ENCODE measurements at places on chromosomes 5 and 9.

DNA sequence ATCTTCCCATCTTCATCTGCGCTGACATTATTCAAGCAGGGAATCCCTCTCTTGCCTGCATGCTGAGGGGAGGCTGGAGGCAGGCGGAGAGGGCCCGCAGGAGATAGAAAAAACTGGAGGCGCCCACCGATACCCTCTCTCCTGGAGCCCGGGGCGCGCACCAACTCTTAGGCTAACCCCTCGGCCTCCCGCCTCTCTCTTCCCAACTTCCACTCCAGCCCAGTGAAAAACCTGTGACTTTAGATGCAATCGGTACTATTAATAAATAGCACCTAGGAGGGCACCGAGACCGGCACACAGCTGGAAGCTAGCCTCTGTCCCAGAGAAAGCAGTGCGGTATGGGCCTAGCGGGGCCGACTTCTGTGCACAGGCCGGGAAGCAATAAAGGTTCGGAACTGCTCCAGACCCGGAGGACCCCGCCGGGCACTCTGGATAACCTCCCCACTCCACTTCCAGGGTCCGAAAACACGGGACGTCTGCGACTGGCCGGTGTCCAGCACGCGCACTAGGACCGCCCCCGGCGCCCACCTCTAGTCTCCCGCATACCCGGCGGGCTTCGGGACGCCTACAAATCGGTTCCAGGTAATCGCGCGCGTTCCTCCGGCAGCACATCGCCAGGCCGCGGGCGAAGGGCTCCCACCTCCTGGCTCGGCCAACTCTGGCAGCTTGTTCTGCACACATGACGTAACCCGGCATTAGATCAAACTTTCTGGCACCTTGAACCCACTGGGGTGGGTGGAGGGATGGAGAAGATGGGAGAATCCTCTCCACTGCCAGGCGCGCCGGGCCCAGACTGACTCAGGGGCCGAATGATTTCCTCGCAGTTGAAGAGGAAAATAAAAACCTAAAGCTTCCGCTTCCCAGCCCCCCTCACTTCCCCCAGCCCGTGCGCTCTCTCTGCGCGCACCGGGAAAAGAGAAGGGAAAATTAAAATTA, 1.4 kb downstream of the EFNA5 start:
- DNase-seq = peak; percentile 36

DNA sequence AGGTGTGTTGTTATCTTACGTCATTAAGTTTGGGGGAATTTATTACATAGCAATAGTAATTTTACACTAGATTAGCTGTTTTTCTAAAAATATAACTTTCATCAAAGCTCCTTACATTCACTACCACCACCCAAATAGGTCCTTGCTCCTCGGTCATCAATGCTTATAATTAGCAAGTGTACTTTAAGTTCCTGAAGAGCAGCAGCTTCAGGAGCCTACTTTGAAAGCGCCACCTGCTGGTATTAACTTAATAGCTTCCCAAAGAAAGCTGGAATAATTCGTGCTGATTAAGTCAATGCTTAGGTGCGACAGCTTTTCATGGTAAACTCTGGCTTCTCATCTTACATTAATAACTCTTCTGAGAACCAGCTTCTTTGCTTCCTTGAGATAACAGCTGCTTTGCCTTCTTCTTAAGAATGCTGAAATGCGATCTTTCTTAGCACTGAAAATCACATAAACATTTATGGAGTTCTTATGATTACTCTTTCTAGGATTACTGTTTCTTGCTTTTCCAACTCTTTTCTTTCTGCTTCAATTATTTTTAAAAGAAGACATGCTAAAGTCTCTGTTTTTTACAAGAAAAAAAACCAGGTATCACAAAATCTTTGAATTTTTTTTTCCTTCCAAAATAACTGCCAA, 10.0 kb upstream of the C5 start:
- no peak for DNase-seq

GRCh38 chr9:8680658-8681057, 881.1 kb upstream of the DMAC1 start:
- DNase-seq = no peak

- no peak for DNase-seq
Observed at GRCh38 chr5:16695779-16696178, 79.0 kb upstream of the RETREG1 start.

- DNase-seq = peak; percentile 83
Observed at GRCh38 chr9:35603506-35603985, 1.5 kb upstream of the TESK1 start.

DNA sequence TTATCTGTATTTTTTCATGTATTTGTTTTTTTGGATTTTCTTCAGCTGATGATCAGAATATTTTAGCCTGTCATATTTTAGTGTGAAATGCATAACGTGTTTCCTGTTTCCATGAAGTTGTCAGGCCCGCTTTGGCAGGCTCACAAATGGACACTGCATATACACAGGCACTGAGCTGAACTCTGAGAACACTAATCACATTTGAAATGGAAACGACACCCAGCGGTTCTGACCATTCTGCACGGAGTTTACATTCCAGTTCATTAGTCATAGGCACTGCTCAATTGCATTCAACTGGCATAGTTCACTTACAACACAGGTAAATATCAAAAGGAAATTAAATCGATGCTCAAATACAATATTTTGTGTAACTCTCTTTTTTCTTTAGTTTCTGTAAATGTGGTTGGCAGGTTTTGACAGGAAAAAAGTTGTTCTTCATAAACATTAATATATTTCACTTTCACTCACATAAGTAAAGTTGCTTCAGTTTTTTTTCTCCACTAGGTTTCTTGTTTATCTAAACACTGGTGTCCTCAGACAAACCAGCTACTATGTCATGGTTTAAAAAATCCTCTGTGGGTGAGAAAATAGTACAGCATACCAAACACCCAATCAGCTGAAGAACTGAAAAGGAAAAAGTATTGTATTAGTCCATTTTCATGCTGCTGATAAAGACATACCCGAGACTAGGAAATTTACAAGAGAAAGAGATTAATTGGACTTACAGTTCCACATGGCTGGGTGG, 559.0 kb upstream of the DAP start:
- no peak for DNase-seq

DNA sequence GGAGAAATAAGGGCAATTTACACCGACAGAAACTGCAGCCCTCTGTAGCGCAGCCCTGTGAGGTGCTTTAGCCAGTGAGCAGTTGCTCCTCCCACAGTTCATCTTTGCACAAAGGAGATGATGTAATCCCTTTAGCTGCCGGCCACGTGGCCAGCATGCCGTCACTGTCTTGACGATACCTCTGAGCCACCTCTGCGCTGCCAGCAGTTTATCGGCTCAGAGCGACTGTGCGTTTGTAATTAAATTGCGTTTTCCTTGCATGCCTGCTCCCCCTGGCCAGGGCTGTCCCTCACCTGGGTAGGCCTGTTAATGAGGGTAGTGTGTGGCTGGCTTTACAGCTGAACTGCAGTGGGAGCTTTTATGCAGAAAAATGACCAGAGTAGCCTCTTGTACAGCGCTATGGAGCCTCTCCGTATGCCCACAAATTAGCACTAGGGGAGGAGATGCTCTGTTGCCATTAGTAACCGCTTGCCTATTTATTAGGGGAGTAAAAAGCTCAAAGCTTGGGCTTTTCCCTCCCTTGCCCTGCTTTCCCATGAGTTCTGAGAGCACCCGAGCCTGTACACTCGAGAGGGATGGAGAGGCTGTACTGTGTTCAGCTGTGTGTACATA, 107.0 kb downstream of the TRIO start:
- peak; percentile 84 for DNase-seq

DNA sequence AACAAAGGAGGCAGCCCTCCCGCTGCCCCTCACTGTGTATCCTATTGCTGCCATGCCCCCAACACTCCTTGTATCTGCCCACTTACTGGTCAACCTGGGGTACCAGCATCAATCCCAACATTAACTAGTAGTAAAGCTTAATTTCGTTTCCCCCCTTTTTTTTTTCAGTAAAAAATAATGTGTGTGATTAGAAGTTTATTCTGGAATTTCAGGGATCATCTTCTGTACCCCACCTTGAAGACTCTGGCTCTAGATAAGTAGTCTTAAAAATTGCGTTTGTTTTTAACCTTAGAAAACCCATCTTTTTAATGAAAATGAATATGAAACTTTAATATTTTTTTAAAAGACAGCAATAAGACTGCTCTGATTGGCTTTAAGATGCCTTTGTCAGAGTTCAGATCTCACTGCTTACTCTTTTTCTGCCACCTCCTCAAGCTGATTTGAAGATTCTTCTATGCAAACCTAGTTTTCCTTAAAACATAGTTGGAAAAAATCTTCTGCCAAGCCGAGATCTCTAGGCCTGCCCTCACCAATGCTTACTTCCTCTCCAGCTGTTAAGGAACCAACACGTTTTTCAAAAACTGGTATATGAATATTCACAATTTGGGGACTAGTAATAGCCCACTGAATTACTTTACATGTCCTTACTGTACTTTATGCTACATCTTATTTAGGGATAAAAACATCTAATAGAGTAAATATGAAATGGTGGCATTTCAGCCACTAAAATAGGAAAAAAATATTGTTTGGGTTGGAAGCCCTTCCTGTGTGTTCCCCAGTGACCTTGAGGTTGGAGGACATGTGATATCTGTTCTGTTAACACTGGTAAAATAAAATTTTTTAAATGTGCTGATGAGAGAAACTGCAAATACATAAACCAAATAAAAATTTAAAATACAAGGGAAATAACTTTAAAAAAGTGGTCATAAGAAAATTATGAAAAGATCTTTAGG, 4.0 kb upstream of the RHOBTB3 start:
- DNase-seq = no peak

GRCh38 chr9:100170556-100170955, 71.5 kb downstream of the INVS start:
- DNase-seq = no peak

GRCh38 chr5:58360794-58361193, 99.1 kb downstream of the PLK2 start:
- no peak for DNase-seq

- no peak for DNase-seq
Observed at GRCh38 chr5:113263545-113263944, 171.2 kb downstream of the TSSK1B start.

GRCh38 chr9:136566553-136566895, 20.7 kb upstream of the NOTCH1 start:
- DNase-seq = no peak

GRCh38 chr5:68465934-68466551, 250.5 kb downstream of the PIK3R1 start:
- no peak for DNase-seq

GRCh38 chr5:14414656-14415023, 167.0 kb upstream of the OTULINL start:
- no peak for DNase-seq

- DNase-seq = no peak
Observed at GRCh38 chr9:14515049-14515448, 178.2 kb downstream of the ZDHHC21 start.

DNA sequence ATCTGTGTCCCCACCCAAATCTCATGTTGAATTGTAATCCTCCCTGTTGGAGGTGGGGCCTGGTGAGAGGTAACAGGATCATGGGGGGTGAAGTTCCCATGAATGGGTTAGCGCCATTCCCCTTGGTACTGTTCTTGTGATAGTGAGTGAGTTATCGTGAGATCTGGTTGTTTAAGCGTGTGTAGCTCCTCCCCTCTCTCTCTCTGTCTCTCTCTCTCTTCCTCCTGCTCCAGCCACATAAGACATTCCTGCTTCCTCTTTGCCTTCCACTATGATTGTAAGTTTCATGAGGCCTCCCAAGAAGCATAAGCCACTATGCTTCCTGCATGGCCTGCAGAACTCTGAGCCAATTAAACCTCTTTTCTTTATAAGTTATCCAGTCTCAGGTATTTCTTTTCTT, 28.8 kb downstream of the C5orf15 start:
- no peak for DNase-seq

DNA sequence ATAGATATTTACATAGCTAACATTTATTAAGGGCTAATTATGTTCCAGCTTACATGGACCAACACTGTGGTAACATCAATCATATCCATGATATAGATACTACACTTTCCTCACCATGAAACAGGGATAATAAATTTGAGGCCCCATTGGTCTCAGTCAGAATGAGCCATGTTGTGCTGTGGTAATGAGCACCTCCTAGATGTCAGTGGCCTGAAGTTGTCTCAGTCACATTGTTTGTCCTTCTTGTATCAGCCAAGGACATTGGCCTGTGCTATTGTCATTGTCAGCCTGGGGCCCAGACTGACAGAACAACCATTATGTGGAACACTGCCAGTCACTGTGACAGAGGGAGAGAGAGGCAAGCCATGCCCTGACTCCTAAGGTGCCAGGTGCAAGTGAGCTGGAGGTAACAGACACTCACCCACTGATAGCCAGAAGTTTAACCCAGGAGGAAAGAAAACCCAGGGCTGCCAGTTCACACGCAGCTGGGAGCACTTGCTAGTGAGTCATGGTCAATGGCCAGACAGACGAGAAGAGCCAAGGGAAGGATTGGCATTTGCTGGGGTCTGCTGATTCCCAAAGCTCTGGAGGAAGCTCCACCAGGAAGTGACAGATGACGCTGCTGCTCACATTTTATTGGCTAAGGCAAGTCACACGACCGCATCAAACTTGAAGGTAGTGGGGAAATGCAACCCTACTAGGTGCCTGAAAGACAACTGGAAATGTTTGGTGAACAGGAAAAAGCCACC, 224.2 kb downstream of the MELK start:
- no peak for DNase-seq

DNA sequence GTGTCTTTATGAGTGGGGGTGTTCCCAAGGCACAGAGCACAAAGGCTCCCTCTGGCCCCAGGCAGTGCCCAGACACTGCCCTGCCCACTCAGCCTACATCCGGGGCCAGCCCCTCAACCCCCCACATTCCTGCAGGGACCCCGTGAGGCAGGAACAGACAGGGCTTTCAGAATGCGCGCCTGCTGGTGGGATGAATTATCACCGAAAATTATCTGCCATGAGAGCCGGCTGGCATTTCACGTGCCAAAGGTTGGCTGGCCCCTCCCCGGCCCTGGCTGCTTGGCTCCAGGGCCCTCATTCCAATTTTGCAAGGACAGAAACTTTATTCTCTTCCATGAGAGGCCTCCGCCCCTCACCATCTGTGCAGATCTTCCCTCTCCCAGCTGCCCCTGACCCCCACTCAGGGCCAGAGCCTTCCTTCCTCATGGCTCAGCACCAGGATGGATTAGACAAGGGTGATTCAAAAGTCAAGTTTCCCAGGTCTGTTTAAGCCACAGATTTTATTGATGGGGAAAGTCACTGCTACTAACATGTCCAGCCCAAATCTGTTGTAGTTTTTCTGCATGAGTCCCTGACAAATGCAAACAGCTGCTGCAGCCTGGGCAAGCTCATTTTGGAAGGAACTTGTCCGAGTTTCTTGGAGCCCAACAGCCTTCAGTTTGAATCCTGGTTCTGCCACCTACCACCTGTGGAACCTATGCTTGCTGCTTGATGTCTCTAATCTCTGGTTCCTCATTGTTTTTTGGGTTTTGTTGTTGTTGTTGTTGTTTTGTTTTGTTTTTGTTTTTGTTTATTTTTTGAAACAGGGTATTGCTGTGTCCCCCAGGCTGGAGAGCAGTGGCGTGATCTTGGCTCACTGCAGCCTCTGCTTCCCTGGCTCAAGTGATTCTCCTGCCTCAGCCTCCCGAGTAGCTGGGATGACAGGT, 32.3 kb upstream of the WDR38 start:
- DNase-seq = no peak

GRCh38 chr9:90724112-90724511, 77.5 kb upstream of the SYK start:
- no peak for DNase-seq
